ENCODE measurements at places on chromosomes 12 and 14. TPM values are rescaled to one million over a fixed set of nuclear protein-coding genes. Genes with fewer than 3 reads are reported as not detected.

DNA sequence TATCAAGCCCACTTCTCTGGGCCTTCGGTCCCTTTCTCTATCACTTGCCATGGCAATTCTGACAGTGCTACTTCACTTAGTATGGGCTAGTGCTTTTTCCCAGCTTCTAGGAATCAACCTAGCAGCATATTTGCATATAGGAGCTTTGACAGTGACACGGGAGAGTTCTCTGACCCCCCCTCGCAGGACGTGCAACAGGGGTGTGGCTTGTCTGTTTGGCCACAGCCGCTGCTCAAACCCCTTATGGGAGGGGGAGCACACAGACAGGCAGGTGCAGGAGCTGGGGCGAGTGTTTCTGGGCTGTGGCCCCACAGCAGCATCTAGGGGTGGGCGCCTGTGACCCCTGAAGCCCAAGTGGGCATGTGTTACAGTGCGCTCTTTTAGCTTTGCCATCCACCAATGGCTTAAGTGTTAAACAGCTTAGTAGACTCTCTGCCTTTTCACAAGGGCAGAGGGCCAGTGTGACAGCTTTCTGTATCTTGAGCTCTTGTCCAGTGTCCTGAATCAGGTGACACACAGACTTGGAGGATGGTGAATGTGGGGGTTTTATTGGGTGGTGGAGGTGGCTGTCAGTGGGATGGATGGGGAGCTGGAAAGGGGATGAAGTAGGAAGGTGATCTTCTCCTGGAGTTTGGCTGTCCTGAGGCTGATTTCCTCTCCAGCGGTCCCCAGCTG, 229.3 kb downstream of the PCNX1 start:
- no peaks in the 10 kb centered on the region for H3K36me3 ChIP-seq
- no peaks in the 10 kb centered on the region for H3K27me3 ChIP-seq
- no peak for DNase-seq
- no peak overlapping the region for H3K27ac ChIP-seq
- no peak overlapping the region for H3K4me3 ChIP-seq

DNA sequence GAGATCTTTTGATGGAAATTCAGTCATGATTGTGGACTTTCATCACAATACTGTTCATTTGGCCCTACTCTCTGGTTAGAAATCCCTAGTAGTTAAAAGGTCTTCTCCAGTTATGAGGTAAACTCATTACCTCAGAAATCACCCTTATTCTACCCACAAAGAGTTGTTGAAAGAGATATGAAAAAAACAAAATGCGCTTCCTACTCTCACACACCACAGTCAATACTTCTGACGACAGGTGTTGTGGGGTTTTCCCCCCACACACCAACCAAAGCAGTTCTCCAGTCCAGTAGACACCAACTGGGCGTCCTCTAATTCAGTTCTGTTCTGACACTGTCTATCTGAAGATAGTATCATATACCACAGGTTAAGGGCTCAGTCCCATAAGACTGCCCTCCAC, 54.9 kb downstream of the TRMT5 start:
- no peaks in the 10 kb centered on the region for H3K27me3 ChIP-seq
- no peak for DNase-seq
- no peaks in the 10 kb centered on the region for H3K4me1 ChIP-seq

GRCh38 chr14:85613496-85613895, 83.6 kb downstream of the FLRT2 start:
- H3K27me3 ChIP-seq, result no peaks in the 10 kb centered on the region
- DNase-seq, result no peak
- H3K36me3 ChIP-seq, result no peaks in the 10 kb centered on the region
- H3K27ac ChIP-seq, result no peak overlapping the region

DNA sequence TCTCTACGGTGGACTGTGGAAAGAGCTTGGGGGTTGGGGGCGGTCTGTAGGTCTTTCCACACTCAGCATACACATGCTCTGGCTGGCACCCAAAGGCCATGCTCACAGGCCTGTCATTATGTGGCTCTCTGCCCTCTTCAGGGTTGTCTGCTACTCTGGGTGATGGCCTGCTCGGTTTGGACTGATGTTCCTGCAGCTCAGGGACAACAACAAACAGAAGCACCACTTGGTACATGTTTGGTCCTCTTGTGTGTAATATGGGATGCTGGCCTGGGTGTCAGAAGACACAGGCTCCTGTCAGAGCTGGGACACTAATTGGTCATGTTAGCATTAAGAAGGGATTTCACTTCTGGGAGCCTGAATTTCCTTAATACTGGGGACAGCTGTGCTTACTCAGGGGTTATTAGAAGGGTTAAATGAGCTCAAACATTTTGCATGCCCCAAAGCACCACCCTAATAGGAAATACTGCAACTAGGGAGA, 32.7 kb upstream of the SELPLG start:
- no peaks in the 10 kb centered on the region for H3K36me3 ChIP-seq
- H3K4me1 ChIP-seq, result no peaks in the 10 kb centered on the region
- no peak overlapping the region for H3K27ac ChIP-seq
- DNase-seq, result no peak
- H3K4me3 ChIP-seq, result no peak overlapping the region
- no peaks in the 10 kb centered on the region for H3K27me3 ChIP-seq

DNA sequence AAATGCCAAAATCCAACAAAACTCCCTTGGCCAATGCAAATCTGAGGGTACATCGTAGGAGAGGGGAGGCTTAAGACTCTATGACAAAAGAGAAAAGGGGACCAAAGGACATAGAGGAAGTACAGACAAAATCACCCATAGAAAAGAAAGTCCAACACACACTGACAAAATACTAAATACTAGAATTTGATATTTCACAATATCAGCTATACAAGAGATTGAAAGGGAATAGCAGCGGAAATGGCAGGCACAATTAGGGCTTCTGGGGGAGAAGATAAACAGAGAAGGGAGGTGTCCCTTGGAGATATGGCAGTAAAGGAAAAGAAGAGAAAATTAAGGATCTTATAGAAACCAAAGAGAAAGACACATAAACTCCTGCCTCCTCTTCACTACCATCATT, 29.0 kb downstream of the ATP2B1 start:
- no peaks in the 10 kb centered on the region for H3K27me3 ChIP-seq
- no peak for DNase-seq
- no peak overlapping the region for H3K4me3 ChIP-seq
- peaks cover 9% of the 10 kb centered on the region for H3K4me1 ChIP-seq
- H3K36me3 ChIP-seq, result no peaks in the 10 kb centered on the region

DNA sequence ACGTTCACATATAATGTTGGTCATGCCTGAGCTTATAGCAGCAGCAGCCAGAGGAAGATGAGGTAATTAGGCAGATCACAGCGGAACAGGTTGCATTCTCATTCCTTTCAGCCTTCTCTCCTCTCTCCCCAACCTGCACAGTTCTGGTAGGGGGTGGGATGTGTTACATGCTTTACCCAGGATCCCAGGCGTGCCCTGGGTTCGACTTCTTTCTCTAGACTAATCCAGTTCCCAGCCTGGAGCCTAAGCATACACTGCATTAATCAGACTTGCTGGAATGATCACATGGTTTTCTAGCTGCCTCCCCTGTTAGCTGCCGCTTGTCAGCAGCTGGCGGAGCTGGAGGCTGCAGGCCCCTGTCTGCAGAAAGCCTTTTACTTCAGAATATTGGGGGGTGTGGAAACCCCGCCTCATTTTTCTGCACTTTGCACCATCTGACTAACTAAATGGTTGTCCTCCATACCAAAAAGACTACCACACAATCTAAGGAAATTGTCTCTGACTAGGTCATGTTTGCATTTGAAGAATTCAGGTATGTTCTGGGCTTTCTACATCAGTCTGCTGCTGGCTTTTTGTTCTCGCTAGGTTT, 46.0 kb upstream of the EVL start:
- 0 out of 2 replicates have a peak overlapping the region, but pooled peaks have one; percentile 27 for H3K27ac ChIP-seq
- H3K27me3 ChIP-seq, result no peaks in the 10 kb centered on the region
- DNase-seq, result peak; percentile 20
- H3K4me3 ChIP-seq, result no peak overlapping the region
- no peaks in the 10 kb centered on the region for H3K36me3 ChIP-seq

DNA sequence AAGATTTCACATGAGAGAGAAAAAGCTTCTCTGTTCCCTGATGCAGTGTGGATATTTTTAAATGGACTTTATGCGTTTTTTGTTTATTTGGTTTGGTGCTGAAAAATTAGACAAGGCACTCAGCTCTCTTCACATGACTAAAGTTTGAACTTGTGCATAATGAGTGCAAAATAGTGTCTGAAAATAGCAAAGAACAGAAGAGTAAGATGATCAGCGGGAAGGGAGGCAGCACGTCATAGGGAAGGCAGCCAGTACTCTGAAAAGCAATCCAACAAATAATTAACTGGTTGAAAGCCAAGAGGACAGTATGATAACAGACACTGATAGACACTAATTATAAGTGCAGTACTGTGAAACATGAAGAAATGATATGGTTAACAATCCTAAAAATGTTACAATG, 46.6 kb upstream of the CDKN3 start:
- no peak overlapping the region for H3K4me3 ChIP-seq
- no peak for DNase-seq
- H3K27ac ChIP-seq, result no peak overlapping the region
- peaks cover 9% of the 10 kb centered on the region for H3K36me3 ChIP-seq
- H3K27me3 ChIP-seq, result no peaks in the 10 kb centered on the region
- H3K4me1 ChIP-seq, result peaks cover 21% of the 10 kb centered on the region

GRCh38 chr12:115108129-115109100, 424.4 kb upstream of the TBX3 start:
- H3K27ac ChIP-seq, result no peak overlapping the region
- no peaks in the 10 kb centered on the region for H3K36me3 ChIP-seq
- no peak for DNase-seq
- H3K4me3 ChIP-seq, result no peak overlapping the region

GRCh38 chr12:49904601-49905000, 901 bp upstream of the FAIM2 start:
- no peak for DNase-seq
- H3K27ac ChIP-seq, result no peak overlapping the region
- H3K4me3 ChIP-seq, result peak overlapping the region; percentile 52
- no peaks in the 10 kb centered on the region for H3K36me3 ChIP-seq
- no peaks in the 10 kb centered on the region for H3K4me1 ChIP-seq
- H3K27me3 ChIP-seq, result peaks cover 19% of the 10 kb centered on the region

DNA sequence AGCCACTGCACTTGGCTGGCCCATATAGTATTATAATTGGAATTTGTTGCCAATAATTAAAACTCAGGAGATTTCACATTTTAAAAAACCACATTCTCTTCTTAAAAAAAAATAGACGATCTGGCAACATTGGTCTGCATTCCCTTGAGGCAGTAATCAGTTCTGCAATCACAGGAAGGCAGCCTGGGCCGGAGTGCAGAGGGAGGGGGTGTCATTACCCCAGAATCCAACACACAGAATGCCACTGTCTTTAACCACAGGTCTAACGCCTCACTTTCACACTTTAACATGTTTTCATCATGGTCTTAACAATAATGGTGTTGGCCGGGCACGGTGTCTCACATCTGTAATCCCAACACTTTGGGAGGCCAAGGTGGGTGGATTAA, 100.1 kb downstream of the SCARB1 start:
- no peaks in the 10 kb centered on the region for H3K36me3 ChIP-seq
- H3K27me3 ChIP-seq, result no peaks in the 10 kb centered on the region
- peaks cover 4% of the 10 kb centered on the region for H3K4me1 ChIP-seq
- H3K4me3 ChIP-seq, result no peak overlapping the region

GRCh38 chr12:101997102-101997501, 64.7 kb downstream of the WASHC3 start:
- no peaks in the 10 kb centered on the region for H3K36me3 ChIP-seq
- H3K27ac ChIP-seq, result no peak overlapping the region
- H3K27me3 ChIP-seq, result no peaks in the 10 kb centered on the region
- no peaks in the 10 kb centered on the region for H3K4me1 ChIP-seq
- H3K4me3 ChIP-seq, result no peak overlapping the region

GRCh38 chr14:60250257-60251035, 1.4 kb downstream of the PPM1A start:
- peak overlapping the region; percentile 84 for H3K4me3 ChIP-seq
- DNase-seq, result peak; percentile 23
- peak overlapping the region; percentile 96 for H3K27ac ChIP-seq
- peaks cover 46% of the 10 kb centered on the region for H3K4me1 ChIP-seq

DNA sequence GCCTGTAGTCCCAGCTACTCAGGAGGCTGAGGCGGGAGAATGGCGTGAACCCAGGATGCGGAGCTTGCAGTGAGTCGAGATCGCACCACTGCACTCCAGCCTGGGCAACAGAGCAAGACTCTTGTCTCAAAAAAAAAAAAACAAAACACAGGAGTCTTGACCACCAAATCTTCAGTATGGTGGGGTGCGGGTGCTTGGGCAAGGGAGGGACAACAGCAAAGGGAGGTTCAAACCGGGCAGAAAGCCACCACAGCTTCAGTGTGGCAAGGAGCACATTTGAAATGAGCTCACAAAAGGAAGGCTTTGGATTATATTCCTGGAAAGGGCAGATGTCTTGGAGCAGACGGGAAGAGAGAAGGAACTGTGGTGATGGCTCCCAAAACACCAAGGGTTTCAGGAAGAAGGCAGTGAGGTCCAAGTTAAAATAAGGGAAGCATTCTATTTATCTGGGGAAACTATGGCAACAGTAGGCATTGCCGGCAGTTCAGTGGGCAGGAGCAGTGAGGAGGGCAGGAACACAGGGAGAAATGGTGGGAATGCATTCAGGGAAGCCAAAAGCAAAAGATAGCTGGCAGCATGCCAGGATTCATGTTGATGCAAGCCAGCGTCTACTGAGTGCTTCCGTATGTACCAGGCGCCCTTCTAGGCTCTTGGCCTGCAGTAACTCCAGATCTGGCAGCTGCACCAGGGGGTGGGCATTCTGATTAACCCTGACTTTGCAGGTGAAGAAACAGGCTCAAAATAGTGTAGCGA, 51.0 kb upstream of the SRSF5 start:
- peaks cover 31% of the 10 kb centered on the region for H3K4me1 ChIP-seq
- H3K27ac ChIP-seq, result no peak overlapping the region
- H3K27me3 ChIP-seq, result no peaks in the 10 kb centered on the region
- no peak overlapping the region for H3K4me3 ChIP-seq
- no peaks in the 10 kb centered on the region for H3K36me3 ChIP-seq
- no peak for DNase-seq

DNA sequence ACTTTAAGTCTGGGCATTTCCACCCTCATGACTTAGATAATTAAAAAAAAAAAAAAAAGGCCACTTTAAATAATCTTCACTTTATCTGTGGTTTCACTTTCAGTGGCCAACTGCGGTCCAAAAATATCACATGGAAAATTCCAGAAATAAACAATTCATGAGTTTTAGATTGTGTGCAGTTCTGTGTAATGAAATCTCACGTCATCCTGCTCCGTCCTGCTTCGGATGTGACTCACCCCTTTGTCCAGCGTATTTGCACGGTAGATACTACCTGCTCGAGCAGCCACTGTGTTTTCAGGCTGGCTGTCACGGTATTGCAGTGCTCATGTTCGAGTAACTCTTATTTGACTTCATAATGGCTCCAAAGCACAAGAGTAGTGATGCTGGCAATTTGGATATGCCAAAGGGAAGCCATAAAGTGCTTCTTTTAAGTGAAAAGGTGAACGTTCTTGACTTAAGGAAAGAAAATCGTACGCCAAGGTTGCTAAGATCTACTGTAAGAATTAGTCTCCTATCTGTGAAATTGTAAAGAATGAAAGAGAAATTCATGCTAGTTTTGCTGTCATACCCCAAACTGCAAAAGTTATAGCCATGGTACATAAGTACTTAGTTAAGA, 2.4 kb downstream of the E2F7 start:
- H3K27me3 ChIP-seq, result no peaks in the 10 kb centered on the region
- no peak overlapping the region for H3K27ac ChIP-seq
- H3K4me1 ChIP-seq, result peaks cover 13% of the 10 kb centered on the region
- no peak overlapping the region for H3K4me3 ChIP-seq
- H3K36me3 ChIP-seq, result peaks cover 4% of the 10 kb centered on the region

The HSPA2 gene
- total RNA-seq, result 114 TPM

The SRGAP1 gene
- total RNA-seq, result 5.6 TPM

The TAS2R20 gene
- total RNA-seq, result 3.9 TPM

The LYZ gene
- total RNA-seq, result not detected
